Right ventricle myocardium superior (tissue), 1 donor: ENCODE measurements at places on chromosomes 2 and 18.
A peak's percentile ranks its signal among the peaks of the same experiment; 100 is the strongest.

- no peak for DNase-seq
These were observed 50.0 kb downstream of the ASAP2 start for GRCh38 chr2:9256570-9257043.

DNA sequence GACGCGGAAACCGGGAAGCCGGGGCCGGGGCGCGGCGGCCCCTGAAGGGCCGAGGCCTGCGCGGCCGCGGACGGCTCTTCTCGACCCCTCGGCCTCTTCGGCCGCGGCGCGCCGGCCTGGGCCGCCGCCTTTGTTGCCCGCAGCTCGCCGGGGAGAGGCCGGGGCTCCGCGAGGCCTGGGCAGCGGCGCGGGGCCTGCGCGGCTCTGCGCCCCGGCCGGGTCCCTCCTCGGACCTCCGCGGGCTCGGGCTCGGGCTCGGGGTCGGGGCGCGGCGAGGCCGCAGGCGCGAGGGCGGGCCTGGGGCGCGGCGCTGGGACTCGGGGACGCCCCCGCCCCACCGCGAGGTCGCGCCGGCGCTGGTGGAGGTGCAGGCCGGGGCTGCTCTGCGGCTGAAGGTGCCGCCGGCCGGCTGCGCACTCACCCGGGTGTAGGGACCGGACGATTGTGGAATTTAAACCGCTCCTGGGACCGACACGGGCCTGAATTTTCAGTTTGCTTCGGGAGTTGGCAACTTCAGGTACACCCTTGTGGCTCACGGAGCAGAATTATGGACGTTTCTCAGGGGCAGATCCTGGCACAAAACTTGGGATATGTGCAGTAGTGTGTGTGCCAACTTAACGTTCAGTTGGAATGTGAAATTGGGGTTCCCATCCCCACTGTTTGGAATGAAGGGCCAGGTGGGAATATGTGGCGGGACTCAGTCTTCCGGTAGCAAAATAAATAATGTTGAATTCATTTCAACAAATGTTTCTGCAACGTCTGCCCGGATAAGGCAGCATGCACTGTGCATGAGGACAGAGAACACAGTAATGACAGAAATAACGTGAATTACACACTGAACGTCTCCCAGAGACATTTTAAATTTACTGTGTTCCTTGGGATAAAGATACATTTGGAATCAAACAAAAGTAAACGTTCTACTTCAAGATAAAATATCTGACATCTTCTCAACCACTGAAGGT is 787 bp downstream of the SOCS6 start:
- DNase-seq, result peak; percentile 51

DNA sequence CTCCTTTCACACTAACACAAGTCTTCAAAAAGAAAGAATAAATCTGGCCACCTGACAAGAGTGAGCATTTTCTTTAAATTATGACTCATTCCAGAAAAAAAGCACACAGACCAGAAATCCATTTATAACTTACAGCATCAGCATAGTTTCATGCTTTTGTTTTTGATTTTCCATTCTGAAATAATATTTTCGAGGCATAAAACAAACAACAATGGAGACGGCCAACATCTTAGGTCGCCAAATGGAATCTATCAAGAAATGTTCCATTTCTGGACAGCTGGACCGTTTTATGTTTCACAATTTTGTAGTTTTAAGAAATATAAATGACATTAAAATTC is 165.4 kb upstream of the ZFP36L2 start:
- DNase-seq, result no peak

DNA sequence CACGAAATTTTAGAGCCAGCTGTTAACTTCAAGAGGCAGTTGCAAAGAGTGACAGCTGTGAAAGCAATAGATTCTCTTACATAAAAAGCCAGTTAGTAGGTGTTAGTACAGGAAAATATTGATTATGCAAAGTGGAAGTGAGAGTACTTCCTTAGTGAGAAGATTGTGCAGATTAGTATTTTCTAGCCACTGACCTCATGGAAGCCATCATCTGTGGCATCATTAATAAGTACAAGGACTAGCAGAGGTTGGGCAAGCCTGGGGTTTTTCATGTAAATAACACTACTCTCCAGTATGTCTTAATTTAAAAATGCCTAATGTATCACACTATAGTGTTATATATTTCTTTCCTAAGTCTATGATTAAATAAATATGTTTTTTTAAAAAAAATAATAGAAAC is 166.2 kb upstream of the DTNA start:
- no peak for DNase-seq

DNA sequence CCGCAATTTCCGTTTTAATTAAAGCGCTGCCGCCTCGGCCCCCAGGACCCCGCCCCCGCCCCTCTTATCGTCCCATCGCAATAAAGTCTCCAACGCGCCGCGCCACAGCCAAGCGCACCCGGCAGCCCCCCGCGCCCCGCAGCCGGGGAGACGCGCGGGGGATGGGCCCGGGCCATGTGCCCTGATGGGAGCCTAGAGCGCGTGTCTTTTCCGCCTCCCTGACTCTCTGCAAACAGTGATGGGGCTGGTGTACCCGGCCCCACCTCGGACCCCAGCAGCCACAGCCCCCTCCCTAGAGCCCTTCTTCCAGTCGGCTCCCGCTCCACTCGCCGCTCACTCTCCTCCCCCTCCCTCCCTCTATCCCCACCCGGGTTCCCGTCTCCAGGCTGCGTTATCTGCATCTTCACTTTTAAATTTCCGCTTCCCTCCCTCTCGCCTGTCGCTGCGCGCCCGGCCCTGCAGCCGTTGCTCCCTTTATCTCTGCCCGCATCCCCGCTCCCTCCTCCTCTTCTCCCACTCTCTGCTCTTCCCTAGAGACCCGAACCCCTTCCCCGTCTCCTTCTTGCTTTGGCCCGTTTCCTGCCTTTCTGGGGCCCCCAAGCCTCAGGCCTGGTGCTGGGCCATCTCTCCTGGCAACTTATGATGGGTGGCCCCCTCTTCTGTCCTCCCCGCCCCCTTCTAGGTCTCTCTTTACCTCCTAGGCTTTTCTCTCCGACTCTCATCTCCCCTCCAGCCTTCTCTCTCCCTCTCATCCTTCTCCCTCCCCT is 524 bp upstream of the FEV start:
- DNase-seq, result no peak

DNA sequence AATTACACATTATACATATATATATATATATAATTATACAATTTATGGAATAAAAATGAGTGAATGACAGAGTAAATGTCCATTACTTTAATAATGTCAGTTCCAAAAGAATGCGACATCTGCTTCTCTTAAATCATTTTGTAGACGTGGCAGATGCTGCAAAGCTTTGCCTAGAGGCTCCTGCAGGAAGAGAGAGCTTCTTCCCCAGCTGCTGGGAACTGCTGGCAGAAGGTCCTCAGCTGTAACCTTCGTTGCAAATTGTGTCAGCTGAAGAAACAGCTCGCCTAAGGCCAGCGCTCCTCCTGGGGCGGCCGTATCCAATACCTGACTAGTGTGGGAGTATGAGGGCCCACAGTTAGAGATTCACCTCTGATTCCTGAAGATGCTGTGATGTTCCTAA is 9.6 kb upstream of the THNSL2 start:
- no peak for DNase-seq

DNA sequence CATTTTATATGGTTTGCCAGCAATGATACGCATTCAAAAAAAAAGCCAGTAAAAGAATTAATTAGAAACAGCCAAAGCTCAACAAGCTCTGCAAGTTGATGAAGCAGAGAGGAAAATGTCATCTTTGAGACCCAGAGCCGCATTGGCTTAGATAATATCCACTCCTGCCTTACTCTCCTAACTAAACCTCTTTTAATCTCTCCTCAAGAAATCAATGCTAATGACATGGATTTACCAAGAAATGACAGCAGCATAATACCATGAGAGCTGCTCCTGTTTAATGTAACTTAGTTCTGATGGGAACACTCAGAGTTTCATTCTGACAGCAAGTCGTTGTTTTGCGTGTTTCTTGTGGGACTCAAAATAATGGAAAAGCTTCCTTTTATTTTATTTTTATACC is 1099.4 kb upstream of the PIK3C3 start:
- no peak for DNase-seq

DNA sequence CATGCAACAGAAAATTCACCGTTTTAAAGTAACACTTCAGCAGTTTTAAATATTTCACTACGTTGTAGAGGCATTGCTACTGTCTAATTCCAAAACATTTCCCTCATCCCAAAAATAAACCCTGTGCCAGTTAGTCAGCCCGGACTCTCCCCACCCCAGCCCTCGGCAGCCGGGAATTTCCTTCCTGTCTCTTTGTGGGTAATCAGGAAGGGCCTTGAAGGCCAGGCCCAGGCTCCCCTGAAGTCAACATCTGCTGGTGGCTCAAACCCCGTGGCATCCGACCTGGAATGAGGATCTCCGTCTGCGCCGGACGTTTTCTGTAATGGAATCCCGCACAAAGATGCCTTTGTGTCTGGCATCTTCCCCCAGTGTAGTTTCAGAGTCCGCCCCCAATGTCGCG is 219.6 kb downstream of the SNTG2 start:
- DNase-seq, result no peak

- no peak for DNase-seq
These were observed 4.9 kb upstream of the TMEM200C start for GRCh38 chr18:5900262-5900661.

GRCh38 chr2:179991344-179991743 is 15.8 kb downstream of the CWC22 start:
- DNase-seq, result no peak

DNA sequence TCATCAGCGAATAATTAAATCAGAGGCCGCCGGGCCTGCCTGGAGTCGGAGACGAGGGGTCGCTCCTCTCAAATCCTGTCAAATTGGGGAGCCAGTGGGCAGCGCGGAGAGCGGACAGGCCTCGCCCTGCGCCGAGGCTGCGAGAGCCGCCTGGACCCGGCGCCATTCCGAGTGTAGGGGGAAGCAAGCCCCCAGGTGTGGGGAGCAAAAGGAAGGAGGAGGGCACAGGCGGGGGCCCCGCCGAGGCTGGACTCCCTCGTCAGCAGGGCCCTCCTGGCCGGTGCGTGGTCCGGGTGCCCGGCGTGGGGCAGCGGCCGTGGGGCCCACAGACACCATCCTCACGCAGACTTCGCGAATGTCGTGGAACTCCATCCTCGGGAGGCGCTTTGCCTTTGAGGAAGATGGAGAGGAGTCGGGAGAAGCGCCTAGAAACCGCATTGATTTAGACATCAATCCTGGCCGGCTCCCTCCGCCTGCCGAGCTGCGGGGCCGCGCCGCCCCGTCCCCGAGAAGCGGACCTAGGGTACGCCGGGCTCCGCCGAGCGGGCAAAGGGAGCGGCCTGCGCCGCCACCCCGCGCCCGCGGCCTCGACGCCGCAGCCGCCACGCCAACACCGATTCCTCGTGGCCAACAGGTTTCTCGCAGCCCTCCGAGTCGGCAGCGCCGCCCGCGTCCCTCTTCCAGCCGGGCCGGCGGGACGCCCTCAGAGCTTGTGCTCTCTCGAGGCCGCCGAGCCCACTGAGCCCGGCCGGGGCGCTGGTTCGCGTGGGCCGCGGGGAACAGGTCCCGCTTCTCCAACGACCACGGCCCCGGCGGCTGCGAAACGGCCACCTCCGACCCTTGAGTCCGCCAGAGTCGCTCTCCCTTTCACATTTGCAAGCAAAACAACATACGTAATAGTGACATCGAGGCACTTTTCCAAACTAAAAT is 6.7 kb upstream of the ONECUT2 start:
- no peak for DNase-seq

DNA sequence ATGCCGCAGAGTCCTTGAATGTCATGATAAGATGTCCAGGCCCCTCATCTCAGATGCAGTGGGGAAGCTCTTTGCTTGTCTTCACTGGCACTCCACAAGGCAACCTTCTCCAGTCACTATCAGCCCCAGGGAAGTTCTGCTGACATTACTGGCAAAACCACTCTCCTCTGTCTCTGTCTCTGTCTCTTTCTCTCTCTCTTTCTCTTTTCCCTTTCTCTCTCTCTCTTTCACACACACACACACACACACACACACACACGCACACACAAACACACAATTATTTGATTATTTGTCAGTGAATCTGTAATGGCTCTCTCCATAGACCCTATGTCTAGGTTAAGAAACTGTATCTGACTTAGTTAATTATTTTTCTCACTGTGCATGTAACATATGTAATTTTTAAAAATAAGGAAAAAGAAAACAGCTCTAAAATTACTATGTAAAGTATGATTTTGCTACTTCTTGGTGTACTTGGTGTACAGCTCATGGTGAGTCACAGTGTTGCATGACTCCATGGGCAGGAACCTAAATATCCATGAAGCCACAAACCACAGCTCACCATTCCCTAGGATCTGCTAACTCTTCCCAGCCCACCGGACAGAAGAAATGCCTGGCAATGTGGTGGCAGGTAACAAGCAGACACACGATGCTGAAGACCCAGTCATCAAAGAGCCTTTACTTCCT is 594.9 kb upstream of the ID2 start:
- DNase-seq, result no peak

GRCh38 chr18:58958628-58959027 is 94.0 kb downstream of the ZNF532 start:
- no peak for DNase-seq

DNA sequence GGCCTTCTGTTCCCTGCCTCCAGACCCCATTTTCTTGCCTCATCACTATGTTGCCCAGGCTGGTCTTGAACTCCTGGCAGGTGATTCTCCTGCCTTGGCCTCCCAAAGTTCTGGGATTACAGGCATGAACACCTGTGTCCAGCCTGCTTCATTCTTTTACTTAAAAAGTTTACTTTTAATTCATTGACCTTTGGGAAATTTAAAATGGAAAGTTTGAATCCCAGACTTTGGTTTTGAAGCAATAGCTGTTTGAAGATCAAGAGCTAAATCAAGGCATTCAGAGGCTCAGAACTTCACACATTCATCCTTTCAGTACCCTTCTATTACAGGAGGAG is 79.3 kb upstream of the SESTD1 start:
- DNase-seq, result no peak

DNA sequence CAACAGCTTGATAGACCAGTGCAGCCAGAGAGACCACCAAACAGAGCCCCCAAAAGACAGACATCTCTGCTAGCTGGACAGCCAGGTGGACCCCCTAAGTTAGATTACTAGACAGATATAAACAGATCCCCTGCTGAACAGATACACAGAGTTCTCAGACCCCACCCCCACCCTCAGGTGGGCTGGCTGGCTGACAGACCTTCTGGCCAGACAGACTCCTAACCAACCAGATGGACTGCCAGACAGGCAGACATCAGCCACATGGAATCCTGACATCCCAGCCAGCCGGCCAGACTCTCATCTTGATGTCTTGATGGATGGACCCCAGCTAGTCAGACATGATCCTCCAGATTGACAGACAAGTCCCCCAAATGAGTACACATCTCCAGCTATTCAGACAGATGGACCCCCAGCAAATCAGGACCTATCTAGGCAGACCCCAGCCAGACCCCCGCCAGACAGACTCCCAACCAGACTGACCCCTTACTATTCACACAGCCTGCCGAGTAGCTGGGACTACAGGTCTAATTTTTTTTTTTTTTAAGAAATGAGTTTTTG is 18.0 kb downstream of the PTPN18 start:
- DNase-seq, result no peak

DNA sequence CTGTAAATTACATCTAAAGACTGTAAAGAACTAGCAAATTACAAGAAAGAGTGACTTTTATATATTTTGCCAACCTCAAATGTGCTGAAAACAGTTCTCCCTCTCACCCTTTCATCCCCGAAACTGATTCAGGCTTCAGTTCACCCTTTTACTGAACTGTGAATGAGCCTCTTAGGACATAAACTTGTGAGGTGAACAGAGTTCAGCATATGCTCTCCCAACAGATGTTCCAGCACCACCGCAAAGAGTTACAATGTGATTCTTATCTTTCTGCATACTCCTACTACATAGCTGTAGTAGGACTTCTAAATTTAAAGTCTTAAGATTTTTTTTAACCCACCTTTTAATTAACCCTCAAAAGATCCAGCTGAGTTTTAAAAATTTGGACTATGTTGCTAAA is 1.2 kb upstream of the ZCCHC2 start:
- DNase-seq, result no peak
